ENCODE measurements at places on chromosomes 7 and 10. TPM values are rescaled to one million over a fixed set of nuclear protein-coding genes. Genes with fewer than 3 reads are reported as not detected.

The OR9A2 gene
- 0.71 TPM for total RNA-seq

The PDE6C gene
- not detected for total RNA-seq

The RBAK gene
- 14.8 TPM for total RNA-seq

The HKDC1 gene
- 12.0 TPM for total RNA-seq

The DYDC2 gene
- total RNA-seq: not detected

The CHN2 gene
- total RNA-seq: 10.9 TPM

The RAB18 gene
- 96.9 TPM for total RNA-seq

The ZNF485 gene
- total RNA-seq: 3.8 TPM

The SLC26A4 gene
- total RNA-seq: 3.2 TPM

The NEUROD6 gene
- not detected for total RNA-seq

The CFAP69 gene
- total RNA-seq: 36.1 TPM

The ZFYVE27 gene
- 32.9 TPM for total RNA-seq

The SFMBT2 gene
- 14.6 TPM for total RNA-seq

The FGFR2 gene
- 10.8 TPM for total RNA-seq

The APBB1IP gene
- total RNA-seq: 17.0 TPM

The CRTAC1 gene
- total RNA-seq: 23.0 TPM

The ADAM22 gene
- total RNA-seq: 8.5 TPM

The RADIL gene
- 19.8 TPM for total RNA-seq

The LLCFC1 gene
- not detected for total RNA-seq

The PPP1R9A gene
- total RNA-seq: 47.9 TPM

The EBF3 gene
- total RNA-seq: 38.9 TPM

The GIMAP7 gene
- total RNA-seq: 31.6 TPM

The MALRD1 gene
- total RNA-seq: 4.5 TPM

The BLNK gene
- total RNA-seq: 13.1 TPM

The NUTM2B gene
- 1.4 TPM for total RNA-seq

The POP7 gene
- total RNA-seq: 16.6 TPM
